ENCODE measurements at places on chromosomes 6 and 20.

DNA sequence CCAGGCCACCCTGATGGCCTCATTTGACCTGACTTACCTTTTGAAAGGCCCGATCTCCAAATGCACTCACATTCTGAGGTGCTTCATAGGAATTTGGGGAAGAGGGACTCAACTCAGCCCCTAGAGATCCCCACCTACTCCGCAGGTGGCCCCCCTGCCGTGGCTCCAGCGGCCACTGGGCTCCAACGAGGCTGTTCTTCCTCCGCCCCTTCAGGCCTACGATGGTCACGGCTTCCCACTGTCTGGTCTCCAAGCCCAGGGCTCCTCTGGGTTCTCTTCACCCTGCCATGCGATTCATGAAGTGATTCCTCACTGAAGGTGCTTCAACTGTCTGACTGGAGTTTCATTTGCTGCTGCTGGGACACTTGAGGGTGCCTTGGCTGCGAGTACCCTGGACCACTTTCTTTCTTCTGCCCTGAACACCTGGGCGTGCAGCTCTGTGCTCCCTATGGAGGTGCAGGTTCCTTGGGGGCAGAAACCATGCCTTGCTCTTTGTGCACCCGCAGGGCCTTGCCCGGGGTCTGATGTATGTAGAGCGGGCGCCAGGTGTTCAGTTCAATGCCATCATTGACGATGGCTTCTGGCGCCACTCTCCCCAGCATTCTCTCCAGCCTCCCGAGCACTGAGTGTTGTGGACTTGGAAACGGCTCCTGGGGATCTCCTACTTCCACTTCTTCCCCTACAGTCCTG, 10.0 kb upstream of the DUSP22 start:
- no peak for DNase-seq

- DNase-seq: peak; percentile 64
Measured at GRCh38 chr20:46681032-46681854, 8.0 kb downstream of the TP53RK start.

GRCh38 chr6:107185391-107185970, 70.2 kb upstream of the BEND3 start:
- DNase-seq: no peak

DNA sequence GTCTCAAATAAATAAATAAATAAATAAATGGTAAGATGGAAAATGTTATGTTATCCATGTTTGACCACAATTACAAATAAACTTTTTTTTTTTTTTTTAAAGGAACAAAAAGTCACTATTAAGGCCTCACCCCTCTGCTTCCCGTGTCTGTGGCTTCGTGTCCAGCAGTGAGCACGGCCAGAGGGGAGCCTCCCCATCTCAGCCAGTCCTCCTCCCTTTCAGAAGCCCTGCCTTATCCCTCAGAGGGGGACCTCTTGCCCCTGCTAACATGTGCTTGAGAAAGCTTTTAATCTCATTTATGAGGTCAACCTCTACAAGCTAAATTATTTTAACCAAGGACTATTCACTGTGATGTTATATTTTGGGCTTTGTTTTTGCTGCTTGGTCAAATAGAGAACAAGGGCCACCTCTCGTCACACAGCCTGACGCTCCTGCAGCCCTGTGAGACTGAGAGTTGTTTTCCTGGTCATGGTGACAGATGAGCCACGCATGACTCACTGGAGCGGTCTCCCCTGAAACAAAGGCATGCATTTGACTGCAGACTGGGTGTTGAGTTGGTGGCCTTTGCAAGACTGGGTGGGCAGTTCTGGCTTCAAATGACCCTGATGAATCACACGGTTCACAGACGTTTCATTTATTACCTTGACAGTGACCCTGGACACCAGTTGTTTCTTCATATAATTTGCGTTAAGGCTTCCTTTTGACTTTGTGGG, 131.8 kb downstream of the TIAM2 start:
- no peak for DNase-seq

- no peak for DNase-seq
Measured at GRCh38 chr6:37459981-37460800, 27.2 kb downstream of the CMTR1 start.

GRCh38 chr6:80143419-80143937, 37.0 kb downstream of the BCKDHB start:
- DNase-seq: no peak

GRCh38 chr6:15901141-15902115, 227.5 kb upstream of the MYLIP start:
- DNase-seq: no peak
